ENCODE measurements at places on chromosomes 1 and 21.

- DNase-seq: no peak
Observed at GRCh38 chr1:236895665-236896387, 100.7 kb downstream of the MTR start.

- peak; percentile 18 for DNase-seq
Observed at GRCh38 chr1:165408518-165408917, 36.4 kb downstream of the RXRG start.

- DNase-seq: no peak
Observed at GRCh38 chr21:46084709-46085108, 13.2 kb upstream of the COL6A2 start.

- no peak for DNase-seq
Observed at GRCh38 chr21:27261676-27262075, 294.8 kb upstream of the ADAMTS5 start.

GRCh38 chr1:221164029-221164428 lies 284.8 kb downstream of the HLX start:
- DNase-seq: no peak

GRCh38 chr1:243748227-243748626 lies 101.8 kb downstream of the AKT3 start:
- DNase-seq: no peak

DNA sequence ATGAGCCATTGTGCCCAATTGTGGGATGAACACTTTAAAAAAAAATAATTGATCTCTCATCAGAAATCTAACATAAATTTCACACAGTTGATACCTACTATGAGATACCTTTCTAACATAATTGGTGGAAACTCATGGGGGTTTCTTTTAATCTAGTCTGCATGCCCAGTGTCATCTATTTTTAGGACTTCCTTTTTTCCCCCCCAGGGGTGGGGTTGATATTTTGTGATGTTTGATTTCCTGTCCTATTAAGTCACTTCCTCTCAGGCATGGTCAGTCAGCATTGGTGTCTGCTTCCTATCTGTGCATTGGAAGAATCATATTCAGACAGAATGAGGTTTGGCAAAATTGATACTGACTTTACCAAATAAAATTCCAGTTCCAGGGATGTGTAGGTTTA lies 21.5 kb downstream of the NFYC start:
- DNase-seq: peak; percentile 85

GRCh38 chr21:36914244-36915013 lies 52.0 kb downstream of the HLCS start:
- DNase-seq: no peak

- no peak for DNase-seq
Observed at GRCh38 chr1:67559222-67559700, 125.7 kb upstream of the GADD45A start.

GRCh38 chr1:41592451-41593125 lies 108.1 kb upstream of the EDN2 start:
- DNase-seq: no peak

DNA sequence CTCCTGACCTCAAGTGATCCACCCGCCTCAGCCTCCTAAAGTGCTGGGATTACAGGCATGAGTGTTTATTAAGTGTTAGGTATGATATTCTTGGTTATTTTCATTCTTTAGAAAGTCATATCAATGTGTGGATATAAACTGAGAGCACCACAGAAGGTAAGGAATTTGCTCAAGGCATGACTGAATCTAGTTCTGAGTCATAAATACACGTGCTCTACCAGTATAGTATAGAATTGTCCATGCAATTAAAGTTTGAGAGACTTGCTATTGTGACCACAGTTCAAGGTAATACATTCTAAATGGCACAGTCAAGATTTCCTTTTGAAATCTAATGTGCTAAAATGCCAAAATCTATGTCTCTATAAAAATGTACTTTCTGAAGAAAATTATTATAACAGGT lies 401.1 kb upstream of the CHRM3 start:
- DNase-seq: no peak

GRCh38 chr1:206079135-206079534 lies 26.2 kb downstream of the RHEX start:
- peak; percentile 26 for DNase-seq

- peak; percentile 12 for DNase-seq
Observed at GRCh38 chr21:25350056-25350455, 257.2 kb downstream of the MRPL39 start.

DNA sequence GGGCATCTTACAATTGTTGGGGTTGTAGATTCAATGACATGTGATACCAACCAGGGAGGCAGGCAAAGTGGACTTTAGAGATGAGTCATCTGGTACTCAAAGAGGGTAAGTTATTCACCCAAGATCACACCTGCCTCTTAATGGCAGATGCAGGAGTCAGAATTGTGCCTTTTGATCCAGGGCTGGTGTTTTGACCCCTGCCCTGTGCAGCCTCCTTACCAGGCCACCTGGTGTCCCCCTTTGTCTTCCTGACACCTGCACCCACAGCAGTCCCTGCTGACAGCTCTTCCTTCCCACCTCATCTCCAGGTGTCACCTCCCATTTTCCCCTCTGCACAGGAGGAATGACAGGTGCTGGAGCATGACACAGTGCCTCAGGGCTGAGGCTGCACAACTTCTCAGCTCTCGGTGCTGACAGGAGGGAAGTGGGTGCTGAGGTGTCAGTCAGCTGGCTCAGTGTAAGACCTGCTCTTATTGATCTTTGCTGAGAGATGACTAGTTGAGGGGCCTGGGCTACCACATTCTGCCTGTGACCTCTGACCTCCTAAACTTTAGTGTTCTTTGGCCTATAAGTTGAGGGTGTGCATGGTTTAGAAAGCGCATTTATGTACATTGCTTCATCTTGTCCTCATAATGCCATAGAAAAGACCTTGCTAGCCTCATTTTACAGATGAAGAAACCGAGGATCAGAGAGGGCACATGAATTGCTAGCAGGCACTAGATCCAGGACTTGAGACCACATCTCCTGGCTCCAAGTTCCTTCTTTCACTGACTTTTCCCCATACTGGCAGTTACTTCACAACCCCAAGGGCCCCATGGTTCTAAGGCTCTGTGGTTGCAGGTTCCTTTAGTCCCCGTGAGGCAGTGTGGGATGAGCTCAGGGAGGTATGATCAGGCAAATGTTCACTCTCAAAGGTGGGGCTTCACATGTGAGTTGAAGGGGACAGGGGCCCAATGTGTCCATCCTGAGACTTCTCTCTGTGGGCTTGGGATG lies 31.3 kb downstream of the CACNA1E start:
- no peak for DNase-seq

- DNase-seq: no peak
Observed at GRCh38 chr1:36708587-36708986, 225.9 kb upstream of the CSF3R start.

DNA sequence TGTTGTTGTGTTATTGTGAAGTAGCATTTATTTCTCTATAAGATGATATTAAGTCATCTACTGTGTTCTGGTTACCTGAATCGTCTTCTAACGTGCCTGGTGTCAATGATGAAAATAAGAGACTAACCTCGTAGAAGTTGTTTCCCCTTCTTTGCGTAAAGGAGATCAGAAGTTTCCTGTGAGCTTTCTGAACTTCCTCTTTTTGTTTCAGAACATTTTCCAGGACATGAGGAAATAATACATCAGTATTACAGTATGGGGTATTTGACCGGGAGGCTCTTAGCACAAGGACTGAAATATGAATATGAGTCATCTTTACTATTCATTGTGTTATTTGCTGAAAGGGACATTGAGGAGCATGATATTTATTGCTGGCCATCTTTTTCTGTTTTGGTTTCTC lies 1.3 kb downstream of the ST6GALNAC3 start:
- DNase-seq: peak; percentile 83

- DNase-seq: no peak
Observed at GRCh38 chr1:180521474-180522212, 19.3 kb upstream of the ACBD6 start.

- peak; percentile 72 for DNase-seq
Observed at GRCh38 chr1:85058311-85058710, 10.0 kb upstream of the MCOLN3 start.

DNA sequence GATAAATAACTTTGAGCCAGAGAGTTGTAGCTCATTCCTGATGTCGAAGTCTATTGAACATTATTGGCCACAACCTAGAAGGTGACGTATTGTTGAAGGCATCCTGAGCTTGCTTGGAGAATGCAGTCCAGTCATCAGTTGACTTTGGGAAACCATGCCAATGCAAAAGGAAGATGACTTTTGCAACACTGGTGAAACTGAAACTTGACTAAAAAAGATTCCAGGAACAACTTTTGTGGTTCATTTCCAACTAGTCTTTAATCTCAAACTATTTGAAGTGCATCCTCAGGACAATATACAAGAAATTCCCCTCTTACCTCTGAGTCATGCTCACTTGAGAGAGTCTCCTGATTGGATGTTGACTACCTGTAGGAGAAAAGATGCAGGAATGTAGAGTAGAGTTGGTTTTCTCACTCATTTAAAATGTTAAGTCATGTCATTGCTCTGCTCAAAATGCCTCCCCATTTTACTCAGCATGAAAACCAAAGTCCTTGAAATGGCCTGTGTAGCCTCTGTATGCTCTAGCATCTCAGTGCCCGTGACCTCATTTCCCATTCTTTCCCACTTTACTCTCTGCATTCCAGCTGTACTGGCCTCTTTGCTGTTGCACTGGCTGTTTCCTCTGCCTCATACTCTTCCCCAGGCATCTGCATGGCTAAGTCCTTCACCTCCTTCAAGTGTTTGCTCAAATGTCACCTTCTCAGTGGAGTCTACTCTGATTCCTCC lies 24.4 kb upstream of the LEPR start:
- DNase-seq: no peak

DNA sequence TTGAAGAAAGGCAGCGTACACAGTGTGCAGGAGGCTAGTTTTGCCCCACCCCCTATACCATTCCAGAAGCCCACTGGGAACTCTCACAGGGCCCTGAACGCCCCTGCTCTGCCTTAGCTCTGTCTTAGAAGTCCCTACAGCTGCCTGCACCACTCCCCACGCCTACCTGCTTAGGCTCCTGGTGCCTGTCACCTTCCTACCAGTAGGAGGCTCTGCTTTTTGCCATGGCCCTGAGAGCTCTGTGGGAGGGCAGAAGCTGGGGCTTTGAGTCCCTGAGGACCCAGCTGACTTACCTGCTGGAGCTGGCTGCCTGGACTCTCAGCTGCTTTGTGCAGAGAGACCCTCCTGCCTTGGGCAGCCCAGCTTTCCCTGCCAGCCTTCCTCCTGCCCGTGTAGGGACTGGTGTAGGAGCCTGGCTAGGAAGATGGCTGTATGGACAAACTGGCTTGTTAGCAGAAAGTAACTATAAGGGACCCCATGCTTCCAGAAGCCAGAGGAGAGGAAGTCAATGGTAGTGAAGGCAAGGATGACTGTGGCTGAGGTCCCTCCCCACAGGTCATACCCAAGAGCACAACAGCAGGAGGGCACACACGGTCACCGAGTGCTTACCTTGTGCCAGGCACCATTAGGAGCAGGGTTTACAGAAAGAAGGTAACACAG lies 9.8 kb upstream of the CELSR2 start:
- peak; percentile 18 for DNase-seq

GRCh38 chr1:205913451-205914154 lies 29.7 kb downstream of the SLC26A9 start:
- DNase-seq: no peak

DNA sequence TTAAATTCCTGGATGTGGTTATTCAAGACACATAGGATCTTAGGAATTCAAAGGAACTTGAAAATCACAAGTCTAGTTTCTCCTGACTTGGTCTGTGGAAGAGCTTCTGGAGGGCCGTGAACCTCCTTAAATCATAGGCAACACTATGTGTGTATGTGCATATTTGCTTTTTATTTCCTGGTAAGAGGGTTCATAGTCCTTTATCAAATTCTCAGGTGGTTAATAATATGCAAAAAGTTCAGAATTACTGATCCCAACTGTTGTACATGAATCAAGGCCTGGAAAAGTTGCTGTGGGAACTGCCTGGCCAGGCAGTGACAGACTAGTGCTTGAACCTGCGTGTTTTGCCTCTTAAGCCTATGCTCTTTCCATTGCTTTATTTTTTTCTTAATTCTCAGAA lies 12.9 kb downstream of the MTR start:
- DNase-seq: no peak

- DNase-seq: no peak
Observed at GRCh38 chr1:72336776-72337175, 54.4 kb upstream of the NEGR1 start.

DNA sequence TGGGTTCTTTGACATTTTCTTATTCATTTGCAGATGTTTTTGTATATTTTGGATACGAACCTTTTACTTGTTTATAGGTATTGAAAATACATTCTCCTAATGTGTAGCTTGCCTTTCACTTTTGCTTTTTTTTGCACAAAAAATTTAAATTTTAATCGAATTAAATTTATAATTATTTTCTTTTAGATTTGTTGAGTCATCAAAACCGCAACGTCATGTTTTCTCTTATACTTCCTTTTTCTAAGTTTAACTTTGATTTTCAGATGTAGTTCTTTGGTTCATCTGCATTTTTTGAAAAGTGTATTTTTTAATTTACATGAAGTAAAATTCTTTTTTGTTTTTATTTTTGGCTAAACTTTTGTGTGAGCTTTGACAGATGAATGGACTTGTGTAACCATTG lies 243.7 kb upstream of the DPYD start:
- DNase-seq: no peak

GRCh38 chr1:65940126-65940525 lies 147.4 kb downstream of the PDE4B start:
- DNase-seq: peak; percentile 58

DNA sequence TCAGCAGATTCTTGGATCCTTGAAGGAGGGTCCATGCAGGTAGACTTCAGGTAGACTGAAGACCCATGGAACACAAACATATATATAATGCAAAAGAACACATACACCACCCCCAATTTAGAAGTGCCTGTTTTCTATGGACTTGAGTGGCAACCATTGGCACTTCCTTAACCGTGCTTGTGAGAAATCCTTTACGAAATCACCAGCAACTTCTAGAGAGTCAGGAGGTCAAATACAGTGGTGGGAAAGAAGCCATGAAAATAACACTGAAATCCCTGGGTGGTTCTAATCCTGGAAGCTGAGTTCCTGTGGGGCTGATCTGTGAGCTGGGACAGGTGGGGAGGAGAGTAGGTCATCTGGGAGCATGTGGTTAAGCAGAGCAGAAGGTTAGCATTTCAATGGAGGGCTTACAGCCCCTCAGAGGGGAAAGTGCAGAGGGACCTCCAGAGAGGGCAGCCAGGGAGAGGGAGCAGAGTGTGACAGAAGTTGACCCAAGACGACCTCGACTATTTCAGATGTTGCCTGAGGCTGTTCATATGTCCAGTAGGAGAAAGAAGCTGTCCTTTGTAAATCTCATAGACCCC lies 13.0 kb upstream of the IL10 start:
- DNase-seq: peak; percentile 65

GRCh38 chr1:14598498-14599182 lies at the start of gene KAZN:
Gene KAZN (plus strand): TSS chr1:14598685.
- no peak for DNase-seq
